ENCODE measurements at places on chromosomes 2 and 18.

GRCh38 chr2:14475994-14476393 lies 156.5 kb upstream of the LRATD1 start:
- DNase-seq: no peak

- no peak for DNase-seq
These were observed 37.1 kb upstream of the C2orf66 start for GRCh38 chr2:196846295-196846694.

- DNase-seq: peak; percentile 25
These were observed 26.0 kb upstream of the NOTO start for GRCh38 chr2:73176205-73176880.

GRCh38 chr2:12120281-12121150 lies 374.1 kb downstream of the LPIN1 start:
- DNase-seq: no peak

DNA sequence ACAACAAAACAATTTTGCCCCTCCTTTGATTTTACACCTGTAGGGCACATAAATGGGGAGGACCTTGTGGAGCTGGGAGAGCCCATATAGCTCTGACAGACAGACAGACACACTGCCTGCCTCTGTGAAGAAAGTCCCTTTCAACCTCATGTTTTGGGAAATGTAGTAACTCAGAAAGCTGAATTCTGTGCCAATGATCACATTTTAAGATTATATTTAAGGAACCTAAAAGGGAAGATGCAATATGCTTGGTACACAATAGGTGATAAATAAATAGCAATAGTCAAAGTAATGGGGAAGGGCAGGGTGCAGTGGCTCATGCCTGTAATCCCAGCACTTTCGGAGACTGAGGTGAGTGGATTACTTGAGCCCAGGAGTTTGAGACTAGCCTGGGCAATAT lies 446.4 kb upstream of the ID2 start:
- no peak for DNase-seq

GRCh38 chr2:158512323-158512722 lies 55.6 kb downstream of the PKP4 start:
- no peak for DNase-seq

- no peak for DNase-seq
These were observed 17.9 kb downstream of the LCT start for GRCh38 chr2:135818937-135819610.

GRCh38 chr2:175393851-175394250 lies 212.3 kb upstream of the ATP5MC3 start:
- DNase-seq: no peak

GRCh38 chr2:127163921-127164320 lies 56.2 kb downstream of the CYP27C1 start:
- DNase-seq: no peak

- DNase-seq: no peak
These were observed 2.4 kb downstream of the CDK5R2 start for GRCh38 chr2:218961651-218962570.

GRCh38 chr18:76602191-76602590 lies 107.1 kb upstream of the ZNF516 start:
- no peak for DNase-seq

GRCh38 chr2:7115364-7115763 lies 198.2 kb downstream of the RNF144A start:
- DNase-seq: no peak

GRCh38 chr18:68557183-68557582 lies 157.7 kb downstream of the TMX3 start:
- DNase-seq: no peak

DNA sequence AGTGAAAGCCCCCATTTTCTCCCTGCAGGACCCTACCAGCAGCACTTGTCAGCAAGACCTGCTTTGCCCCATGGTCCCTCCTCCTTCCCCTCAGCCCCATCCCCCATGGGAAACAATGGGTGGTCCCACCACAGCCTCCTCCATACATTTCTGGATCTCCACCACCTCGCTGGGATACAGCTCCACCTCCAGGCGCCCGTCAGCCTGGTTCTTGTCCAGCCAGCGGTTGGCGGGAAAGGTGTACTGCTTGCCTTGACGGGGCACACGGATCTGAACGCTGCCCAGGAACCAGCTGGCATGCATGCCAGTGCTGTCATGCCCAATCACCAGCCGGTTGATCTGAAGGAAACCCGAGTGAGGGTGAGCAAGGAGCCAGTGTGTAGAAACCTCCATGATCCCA lies 90.9 kb downstream of the LOXHD1 start:
- DNase-seq: no peak

DNA sequence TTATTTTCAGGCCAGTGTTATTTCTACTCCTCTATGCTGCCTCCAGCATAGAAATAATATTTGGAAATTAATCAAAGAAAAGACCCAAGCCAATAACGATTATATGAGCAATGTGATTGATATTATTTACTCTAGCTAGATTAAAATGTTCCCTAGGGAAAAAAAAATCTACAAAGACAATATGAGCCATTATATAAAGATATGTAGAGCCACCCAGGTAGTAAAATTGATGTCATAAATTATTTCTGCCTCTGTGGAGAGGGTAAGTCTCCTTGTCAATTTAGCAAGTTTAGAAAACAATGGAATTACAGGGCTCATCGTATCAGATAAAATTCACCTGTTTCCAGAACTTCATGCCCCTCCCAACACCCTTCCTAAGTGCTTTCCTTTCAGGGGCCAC lies 202.9 kb downstream of the RDH14 start:
- no peak for DNase-seq

- no peak for DNase-seq
These were observed 1017.6 kb downstream of the CNTNAP5 start for GRCh38 chr2:125042727-125043126.

Measured in activated B cell treated with CpG ODN at 0.5 μM for 24 hours (primary cell).